Pulmonary artery endothelial cell (primary cell): ENCODE measurements at places on chromosomes 6 and 20. TPM values are rescaled to one million over a fixed set of nuclear protein-coding genes. Genes with fewer than 3 reads are reported as not detected.

The COL9A1 gene
- not detected in 2 replicates for total RNA-seq

The ARID1B gene
- 26.4 and 32.8 TPM in 2 replicates for total RNA-seq

DNA sequence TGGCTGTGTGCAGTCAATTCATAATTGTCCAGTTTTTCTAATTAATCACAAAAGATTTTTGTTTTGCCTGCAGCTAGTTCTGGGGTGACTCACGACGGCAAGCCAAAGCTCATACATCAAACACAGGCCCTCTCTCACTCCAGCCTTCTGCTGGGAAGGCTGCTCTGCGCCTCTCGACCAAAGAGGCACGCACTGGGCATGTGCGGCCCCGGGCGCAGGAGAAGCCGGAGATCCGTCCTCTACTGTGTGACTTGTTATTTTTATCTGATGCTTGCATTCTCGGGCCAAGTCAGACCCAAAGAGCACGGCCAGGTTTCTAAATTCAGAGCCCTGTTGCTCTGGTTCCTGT, 98.5 kb downstream of the TFAP2A start:
- no peak for DNase-seq

GRCh38 chr6:88983532-88983931, 20.1 kb upstream of the RNGTT start:
- DNase-seq, result no peak

- no peak for DNase-seq
Observed at GRCh38 chr20:21006611-21007010, 99.5 kb downstream of the LINC00237 start.
